ENCODE measurements at places on chromosomes 16 and 17.

- no peak for DNase-seq
These were observed 14.9 kb upstream of the NFATC3 start for GRCh38 chr16:68070249-68070730.

DNA sequence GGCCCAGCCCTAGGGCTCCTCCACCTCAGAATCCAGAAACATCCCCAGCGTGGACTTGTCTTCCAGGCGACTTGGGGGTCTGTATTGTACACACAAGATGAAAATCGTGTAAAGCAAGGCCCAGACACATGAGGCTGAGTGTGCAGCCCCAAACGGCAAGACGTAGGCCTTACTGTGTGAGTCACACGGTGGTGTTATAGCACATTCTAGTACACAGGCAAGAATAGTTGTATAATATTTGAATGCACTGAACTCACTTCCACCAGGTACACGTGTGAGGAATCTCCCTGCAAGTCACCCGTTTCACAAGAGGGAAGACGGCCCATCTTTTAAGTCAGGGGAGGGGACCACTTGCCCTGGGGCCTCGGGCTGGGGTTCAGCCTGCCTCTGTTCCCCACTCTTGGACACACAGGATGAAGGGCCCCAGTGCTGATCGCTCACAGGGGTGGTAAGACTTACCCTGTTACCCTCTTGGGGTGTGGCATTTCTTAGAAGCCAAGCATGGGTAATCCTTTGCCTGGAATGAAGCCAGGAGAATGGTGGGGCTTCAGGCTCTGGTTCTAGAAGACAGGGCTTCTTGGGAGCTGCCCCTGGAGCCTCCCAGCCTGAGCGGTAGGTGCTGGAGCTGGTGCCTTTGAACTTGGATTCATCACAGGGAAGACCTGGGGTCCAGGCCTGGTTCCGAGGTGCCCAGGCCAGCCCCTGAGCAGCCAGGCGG lies 71.3 kb downstream of the SREBF1 start:
- DNase-seq, result no peak

DNA sequence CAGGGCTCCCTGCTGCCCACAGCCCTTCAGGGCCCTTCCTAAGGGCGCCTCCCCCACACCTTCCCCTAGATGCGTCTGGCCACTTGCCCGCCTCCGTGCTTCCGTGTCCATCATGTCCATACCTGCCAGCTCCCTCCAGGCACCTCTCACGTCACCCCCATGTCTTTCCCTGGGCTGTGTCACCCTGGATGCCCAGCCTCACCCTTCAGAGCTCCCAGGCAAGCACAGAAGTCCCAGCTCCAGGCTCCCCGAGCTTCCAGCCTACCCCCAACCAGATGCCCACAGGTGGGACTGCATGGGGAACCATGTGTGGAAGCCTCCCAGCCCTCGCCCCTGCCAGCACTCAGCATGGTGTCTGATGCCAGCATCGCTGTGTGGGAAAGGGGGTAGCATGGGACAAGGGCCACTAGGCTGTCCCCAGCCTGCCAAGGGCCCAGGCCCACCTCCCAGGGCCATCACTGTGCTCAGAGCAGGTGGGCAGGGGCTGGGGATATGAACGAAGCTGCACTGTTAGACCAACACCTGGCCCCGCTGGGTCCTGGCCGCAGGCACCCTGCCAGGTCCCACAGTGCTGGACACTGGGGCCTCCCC lies 1.9 kb upstream of the AXIN1 start:
- DNase-seq, result no peak

DNA sequence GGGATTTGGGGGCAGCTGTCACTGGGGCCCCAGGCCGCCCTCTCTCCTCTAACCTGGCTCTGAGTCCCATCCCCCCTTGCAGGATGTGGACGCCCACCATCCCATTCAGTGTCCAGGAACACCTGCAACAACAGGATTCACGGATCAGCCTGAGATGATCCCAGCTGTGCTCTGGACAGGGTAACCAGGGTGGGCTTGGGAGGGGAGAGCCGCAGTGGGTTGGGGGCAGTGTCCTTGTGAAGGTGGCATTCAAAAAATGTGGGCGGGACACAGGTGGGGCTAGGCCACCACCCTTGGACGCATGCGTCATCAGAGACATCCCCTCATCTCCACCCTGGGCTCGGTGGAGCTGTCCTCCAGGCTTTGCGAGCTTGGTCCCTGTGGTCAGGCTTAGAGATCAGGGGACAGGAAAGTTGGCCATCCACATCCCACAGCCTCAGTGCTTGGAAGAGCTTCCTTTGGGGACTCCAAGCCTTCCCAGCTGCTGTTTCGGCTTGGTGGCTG lies 19.1 kb downstream of the DEXI start:
- no peak for DNase-seq

DNA sequence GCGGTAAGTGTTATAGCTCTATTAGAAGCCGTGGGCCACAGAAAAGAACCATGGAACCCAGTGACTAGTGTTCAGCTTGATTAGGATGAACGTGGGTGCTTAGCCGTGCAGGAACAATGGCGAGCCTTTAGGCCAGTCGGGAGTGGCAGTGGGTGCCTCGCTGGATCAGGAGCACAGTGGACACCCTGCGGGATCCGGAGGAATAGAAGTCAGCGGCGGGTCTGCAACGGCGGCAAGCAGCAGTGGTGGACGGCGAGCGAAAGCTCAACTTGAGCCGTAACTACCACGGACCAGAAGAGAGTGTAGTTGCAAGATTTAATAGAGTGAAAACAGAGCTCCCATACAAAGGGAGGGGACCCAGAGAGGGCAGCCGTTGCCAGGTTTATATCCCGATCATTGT lies 37.3 kb upstream of the CDH15 start:
- DNase-seq, result no peak

DNA sequence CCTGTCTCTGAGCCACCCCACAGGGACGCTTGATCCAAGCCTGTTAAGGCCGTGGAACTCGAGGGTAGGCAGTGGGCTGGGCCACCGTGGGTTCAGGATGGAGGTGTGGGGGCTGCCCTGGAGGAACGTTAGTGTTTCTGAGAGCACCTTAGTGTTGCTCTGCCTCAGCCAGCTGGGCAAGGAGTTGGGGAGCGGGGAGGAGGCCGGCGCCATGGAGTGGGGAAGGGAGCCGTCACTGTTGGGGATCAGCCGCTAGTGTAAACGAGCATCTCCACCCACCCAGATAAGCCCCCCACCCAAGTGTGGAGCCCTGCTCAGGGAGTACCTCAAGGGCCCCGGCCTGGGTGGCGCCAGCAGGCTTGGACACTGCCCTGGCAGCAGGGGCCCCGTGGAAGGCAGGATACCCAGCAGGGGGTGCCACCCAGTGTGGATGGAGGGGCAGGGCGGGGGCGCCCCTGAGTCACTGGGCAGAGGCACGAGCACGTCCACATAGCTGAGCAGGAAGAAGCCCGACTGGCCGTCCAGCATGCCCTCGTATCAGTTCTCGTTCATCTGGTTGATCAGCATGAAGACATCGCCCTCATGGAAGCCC lies 98.6 kb downstream of the KPNA2 start:
- no peak for DNase-seq

DNA sequence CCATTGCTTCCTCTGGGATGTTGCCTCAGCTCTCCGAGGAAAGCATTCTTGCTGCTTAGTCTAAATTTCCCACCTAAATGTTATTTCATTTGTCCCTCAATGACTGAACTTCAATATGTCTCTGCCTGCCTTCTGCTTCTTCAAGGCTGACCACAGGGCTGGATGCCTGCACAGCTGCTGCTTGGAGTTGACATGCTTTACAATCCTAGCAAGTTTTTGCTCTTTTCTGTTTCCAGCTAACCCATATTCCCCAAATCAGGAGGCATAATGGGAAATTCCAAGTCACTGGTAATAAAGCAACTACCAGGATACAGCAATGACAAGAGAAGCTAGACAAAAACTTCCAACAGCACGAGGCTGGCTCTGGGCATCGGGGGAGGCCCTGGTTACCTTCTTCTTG lies 48.9 kb downstream of the GTF3C1 start:
- no peak for DNase-seq

DNA sequence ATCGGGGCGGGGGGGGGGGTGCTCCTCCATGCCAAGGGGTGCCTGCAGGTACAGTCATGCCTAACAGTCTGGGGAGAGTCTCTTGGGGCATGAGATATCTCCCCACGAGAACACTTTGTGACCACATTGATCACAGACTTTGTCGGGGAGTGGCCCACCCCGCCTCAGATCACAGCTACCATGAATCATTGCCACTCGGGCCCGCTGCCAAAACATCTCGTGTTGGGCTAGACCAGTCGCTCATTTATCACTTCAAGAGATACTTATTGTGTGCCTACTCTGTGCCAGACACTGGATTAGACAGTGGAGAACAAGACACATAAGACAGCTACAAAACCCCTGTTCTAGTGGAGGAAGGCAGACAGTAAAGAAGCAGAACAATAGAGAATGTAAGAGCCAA lies 72.6 kb downstream of the CLEC16A start:
- no peak for DNase-seq

DNA sequence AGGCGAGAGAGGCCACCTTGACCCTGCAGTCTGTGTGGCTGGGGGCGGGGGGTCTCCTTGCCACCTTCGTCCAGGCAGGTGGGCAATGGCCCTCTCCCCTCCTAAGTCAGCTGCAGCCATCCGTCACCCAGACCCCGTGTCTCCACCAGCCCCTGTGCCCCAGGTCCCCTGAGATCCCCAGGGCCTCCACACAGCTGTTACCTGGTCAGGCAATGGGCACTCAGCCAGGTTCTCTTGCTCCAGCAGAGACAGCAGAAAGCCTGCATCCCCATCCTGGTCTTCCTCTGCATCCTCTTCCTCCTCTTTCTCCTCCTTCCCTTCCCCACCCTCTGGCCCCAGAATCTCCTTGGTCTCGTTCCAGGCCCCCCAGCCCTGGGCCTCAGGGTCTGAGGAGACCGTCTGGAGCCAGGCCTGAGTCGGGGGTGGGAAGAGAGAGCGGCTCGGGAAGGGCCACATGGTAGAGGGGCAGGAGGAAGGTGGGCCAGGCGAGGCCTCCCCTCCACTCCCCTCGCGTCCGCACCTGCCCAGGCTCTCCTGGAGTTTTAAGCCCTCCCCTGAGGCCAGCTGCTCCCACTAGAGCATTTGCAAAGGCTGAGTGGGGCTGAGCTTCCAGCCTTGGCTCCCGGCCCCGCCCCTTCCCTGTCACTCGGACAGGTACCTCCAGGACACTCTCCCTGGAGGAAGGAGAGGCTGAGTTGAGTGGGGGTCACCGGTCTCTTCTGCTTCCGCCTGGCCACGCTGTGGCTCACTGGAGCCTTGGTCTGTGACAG lies at the start of gene PABPN1L:
Gene PABPN1L (minus strand): TSS at position 510 of the 770 bp plus-strand sequence. CDS start 54 bp downstream, at position 456.
- DNase-seq, result no peak

DNA sequence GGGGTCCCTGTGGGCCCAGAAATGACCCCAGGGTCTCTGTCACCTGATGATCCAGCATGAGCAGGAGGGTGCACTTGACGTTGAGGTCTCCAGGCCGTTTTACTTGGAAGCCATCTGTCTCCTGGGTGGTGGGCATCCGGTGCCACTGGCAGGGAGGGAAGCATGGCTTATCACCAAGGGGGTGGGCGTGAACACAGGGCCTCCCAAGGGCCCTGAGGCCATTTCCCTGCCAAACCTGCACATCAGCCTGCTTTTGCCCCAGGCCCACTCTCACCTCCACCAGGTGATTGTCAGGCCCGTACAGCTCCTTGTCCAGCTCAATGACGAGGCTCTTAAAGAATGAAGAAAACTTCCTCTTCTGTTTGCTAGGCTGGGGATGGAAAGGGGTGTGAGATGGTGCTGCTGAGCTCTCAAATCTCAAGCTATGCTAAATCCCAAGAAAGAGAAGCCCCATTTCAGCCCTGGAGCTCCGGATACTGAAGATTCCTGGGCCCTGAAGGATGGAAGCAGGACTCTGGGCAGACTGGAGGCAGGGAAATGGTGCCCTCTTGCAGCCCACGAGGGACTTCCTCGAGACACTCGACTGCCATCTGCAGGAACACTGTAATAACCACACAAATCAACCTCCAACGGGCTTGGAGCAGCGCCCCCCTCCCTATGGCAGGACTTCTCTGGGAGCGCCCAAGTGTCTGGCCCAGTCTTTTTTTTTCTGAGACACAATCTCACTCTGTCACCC lies 7.1 kb upstream of the FTSJ3 start:
- peak; percentile 50 for DNase-seq

GRCh38 chr17:60934723-60935122 lies 257.1 kb downstream of the BCAS3 start:
- DNase-seq, result no peak

GRCh38 chr16:74760007-74760767 lies 14.4 kb downstream of the FA2H start:
- no peak for DNase-seq

DNA sequence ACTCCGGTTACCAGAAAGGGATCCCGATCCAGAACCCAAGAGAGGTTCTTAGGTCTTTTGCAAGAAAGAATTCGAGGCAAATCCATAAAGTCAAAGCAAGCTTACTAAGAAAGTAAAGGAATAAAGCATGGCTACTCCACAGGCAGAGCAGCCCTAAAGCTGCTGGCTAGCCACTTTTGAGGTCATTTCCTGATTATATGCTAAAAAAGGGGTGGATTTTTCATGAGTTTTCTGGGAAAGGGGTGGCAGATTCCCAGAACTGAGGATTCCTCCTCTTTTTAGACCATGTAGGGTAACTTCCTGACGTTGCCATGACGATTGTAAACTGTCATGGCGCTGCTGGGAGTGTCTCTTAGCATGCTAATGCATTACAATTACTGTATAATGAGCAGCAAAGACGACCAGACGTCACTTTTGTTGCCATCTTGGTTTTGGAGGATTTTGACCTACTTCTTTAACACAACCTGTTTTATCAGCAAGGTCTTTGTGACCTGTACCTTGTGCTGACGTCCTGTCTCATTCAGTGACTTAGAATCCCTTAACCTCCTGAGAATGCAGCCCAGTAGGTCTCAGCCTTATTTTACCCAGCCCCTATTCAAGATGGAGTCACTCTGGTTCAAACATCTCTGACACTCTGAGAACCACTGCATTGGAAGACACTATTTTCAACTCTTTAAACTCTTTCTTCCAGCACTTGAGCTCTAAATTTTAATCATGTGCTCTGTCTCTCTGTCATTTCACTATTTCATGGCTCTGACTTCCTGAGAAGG lies 203.6 kb upstream of the CACNG3 start:
- no peak for DNase-seq

DNA sequence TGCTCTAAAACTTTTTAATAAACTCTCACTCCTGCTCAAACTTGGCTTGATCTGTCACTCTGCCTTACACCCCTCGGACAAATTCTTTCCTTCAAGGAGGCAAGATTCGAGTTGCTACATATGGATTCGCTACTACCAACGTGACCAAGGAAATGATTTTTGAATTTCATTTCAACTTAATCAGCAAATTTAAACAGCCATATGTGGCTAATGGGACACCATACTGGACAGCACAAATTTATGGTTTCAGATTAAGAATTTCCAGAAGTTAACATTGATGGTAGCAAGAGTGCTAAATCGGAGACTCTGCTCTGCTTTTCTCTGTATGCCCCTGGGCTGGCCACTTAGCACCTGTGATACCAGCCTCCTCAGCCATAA lies 318.2 kb upstream of the PSMD7 start:
- DNase-seq, result no peak
